ENCODE measurements at places on chromosomes 1 and 21.

DNA sequence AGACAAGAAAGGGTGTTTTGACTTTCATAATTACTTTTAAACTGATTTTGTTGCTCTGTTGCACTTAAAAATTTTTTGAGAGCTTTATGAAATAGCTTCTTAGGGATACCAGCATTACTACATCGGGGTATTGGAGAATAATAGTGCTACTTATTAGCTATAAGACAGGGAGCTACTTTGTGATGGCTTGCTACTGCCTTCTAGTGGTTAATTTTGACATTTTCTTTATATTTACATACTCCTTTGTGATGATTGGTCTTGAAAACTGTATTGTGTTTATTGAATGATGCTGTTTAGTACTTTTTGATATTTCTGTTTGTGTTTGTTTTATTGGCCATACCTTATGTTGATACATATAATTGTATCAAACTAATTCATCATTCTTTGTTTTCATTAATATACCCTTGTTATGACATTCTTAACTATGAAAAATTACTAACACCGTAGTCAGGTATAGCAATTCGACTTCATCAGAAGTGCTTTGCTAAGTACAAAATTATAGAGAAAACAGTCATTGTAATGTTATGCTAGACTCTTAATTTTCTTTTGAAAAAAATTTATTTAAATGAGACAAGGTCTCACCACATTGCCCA, 85.5 kb downstream of the CLIC4 start:
- peak; percentile 81 for DNase-seq

DNA sequence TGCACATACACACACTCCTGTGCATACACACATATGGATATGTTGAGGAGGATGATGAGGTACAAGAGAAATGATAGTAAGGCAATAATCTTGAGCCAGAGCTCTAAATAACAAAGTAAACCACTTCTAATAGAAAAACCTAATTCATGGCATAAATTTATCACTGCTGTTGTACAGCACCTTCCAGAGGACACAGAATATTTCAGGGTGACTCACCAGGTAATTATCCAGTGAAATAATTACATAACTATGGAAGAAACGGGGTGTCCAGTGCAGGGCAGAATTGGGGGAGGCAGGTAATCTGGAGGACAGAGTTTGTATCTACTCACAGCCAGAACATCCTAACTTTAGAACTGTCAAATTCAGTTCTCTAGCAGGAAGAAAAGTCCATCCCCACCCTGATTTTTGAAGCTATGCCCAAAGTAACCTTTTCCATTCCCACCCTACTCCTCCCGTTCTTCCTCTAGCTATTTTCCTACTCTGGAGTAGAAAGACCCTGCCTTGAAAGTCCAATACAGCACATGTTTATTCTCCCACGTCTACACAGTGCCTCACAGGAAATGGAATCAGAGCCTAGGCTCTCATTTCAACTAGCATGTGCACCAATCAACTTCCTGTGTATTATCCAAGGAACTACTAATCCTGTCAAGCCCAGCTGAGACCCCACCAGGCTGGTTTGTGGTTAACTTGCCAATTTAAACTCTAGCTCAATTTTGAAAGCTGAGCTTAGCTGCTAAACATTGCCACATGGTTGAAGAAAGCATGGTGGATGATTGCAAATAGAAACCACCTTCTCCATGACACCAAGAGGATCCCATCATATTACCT, 96.6 kb downstream of the PTPN14 start:
- DNase-seq, result no peak

DNA sequence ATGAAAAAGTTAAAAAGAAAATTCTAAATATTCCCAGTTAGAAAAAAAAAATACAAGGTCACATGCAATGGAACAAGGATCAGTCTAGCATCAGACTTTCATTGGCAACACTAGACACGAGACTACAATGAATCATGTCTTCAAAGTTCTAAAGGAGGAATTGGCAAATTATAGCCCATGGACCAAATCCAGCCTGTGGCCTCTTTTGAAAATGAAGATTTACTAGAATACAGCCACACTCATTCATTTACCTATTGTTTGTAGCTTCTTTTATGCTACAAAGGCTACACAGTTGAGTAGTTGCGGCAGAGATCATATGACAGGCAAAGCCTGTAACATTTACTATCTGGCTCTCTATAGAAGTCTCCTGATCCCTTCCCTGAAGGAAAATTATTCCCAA, 71.4 kb downstream of the MRPL39 start:
- DNase-seq, result no peak

GRCh38 chr1:212229654-212230053, 55.6 kb upstream of the PPP2R5A start:
- no peak for DNase-seq

DNA sequence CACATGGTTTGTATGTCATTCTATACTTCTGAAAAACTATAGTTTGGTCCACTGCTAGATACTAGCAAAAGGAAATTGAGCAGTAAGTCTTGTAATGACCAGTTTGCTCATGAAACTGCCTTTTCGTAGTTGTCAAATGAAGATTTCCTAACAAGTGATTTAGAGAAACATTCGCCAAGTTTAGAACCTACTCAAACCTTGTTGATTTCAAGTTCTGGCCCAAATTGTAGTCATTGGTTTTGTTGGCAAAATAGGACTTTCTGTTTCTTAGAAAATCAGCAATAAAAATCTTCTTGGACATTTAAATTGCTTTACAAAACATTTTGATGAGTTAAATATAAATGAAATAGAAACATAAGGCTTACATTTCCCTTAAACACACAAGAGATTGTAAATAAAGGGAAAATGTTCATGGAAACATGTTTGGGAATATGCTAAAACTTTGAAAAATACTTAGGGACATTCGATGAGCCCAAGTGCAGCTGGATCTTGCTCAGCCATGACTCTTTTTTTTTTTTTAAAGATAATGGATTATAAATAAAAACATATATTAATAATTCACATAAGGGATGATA, 178.5 kb upstream of the LYPLAL1 start:
- DNase-seq, result no peak

- peak; percentile 72 for DNase-seq
Observed at GRCh38 chr21:45363921-45364467, 41.0 kb upstream of the COL18A1 start.

GRCh38 chr1:55195521-55196233, 19.5 kb downstream of the USP24 start:
- DNase-seq, result no peak

GRCh38 chr1:245310571-245311531, 156.1 kb downstream of the KIF26B start:
- no peak for DNase-seq

DNA sequence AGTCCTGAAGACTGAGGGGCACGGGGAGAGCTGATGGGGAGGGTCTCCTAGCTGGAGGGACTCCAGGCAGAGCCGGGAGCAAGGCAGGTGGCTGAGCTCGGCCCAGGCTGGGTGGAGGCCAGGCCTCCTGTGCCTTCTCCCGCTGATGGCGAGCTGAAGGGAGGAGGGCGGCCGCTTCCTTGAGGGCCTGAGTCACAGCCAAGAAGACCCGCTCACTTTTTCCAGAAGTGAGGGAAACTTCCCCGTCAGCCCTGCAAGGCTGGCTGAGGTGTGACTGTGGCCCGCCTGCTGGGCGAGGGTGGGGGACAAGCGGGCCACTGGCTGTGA, 1.7 kb upstream of the VWA1 start:
- DNase-seq, result no peak

DNA sequence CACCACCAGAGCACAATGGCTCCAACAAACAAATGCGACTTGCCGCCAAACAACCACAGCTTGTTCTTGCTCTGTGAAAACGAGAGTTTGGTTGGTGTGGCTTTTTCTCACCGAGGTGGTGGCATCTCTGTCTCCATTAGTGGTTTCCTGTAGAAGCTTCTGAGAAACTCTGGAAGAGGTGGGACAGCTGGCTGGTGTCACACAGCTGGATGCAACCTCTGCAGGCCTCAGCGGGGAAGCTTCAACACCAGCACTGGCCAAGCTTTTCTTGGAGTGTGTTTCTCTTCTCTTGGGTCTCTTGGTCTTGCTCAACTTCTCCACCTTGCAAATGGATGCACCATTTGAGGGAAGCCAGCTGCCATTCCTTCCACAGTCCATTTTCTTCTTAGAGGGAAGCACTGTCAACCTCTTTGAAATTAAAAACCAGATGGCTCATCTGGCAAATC, 124.8 kb downstream of the KCNN3 start:
- no peak for DNase-seq

- DNase-seq, result no peak
Observed at GRCh38 chr1:188489336-188490112, 1660.8 kb downstream of the PLA2G4A start.

DNA sequence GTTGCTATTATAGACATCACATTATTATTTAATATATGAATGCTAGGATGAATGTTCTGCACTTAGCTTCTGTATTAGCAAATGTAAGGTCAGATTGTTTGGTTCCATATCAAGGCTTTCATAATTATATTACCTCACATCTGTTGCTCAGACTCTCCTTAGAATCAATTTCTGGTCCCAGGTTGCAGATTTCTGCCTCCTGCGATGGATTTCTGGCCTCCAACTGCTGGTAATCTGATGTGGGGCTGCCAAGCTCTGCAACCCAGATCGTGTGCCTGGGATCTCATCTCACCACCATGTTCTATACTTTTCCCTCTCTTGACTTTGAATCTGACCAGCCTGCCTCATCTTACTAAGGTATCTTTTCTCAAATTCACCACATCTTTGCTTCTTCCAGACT, 25.2 kb downstream of the PLPPR5 start:
- DNase-seq, result no peak

DNA sequence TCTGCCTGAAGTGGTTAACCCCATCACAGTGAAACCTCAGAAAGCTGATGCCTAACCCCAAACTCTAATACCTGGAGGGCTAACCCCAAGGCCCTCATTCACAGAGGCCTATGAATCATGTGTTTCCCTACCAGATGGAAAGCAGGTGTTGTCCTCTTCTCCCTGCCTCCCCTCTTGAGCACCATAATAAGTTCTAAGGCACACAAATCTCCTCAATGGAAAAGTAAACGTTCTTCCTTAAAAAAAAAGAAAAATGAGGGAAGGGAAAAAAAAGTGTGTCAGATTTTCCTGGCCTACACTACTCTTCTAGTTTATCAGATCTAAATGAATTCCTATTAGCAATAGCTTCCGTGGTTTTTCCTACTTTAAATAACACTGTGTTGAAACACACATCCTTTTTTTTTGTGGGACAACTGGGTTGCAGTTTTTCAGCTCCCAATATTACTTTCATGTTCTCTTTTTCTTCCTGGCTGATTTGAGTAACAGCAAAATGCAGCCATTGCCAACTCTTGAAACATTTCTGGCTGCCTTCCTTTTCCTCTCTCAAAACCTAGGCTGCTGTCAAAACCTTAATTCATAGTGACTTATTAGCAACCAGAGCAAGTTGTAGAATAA, 43.2 kb downstream of the SLC44A3 start:
- no peak for DNase-seq

DNA sequence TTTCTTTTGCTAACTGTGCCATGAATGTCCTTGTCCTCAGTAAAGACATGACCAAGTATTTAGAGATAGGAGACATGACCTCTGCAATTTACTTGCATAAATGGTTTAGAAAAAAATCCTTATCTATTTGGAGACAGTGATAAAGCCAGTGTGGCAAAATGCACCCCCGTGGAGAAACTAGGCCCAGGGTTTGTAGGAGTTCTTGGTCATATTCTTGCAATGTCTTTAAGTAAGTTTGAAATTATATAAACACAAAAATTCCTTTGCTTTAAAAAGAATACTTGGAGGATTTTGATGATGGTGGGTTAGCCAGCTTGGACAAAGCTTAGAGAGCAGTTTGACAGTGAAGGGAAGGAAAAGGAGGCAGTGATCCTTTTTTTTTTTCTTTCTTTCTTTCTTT, 101.9 kb upstream of the SLC45A1 start:
- DNase-seq, result no peak

- no peak for DNase-seq
Observed at GRCh38 chr1:83970114-83970513, 28.8 kb downstream of the TTLL7 start.

DNA sequence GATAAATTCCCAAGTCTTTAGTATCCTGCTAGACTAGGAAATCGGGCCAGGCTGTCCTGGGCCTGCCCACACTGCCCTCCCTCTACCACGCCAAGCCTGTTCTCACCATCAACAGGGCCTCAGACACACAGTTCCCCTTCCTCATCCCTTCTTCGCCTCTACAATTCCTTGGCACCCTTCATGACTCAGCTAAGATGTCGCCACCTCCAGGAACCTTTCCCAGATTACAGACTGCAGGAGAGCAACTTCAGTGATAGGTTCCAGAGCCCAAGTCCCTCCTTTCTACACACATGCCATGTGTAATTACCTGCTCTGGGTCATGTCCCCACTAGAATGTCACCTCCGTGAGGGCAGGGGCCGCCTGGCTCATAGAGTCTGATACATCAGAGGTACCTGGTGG, 3.3 kb downstream of the RIMS3 start:
- DNase-seq, result no peak

- no peak for DNase-seq
Observed at GRCh38 chr1:150001415-150001814, 9.1 kb downstream of the OTUD7B start.
